ENCODE measurements at places on chromosomes 4 and X. TPM values are rescaled to one million over a fixed set of nuclear protein-coding genes. Genes with fewer than 3 reads are reported as not detected.

DNA sequence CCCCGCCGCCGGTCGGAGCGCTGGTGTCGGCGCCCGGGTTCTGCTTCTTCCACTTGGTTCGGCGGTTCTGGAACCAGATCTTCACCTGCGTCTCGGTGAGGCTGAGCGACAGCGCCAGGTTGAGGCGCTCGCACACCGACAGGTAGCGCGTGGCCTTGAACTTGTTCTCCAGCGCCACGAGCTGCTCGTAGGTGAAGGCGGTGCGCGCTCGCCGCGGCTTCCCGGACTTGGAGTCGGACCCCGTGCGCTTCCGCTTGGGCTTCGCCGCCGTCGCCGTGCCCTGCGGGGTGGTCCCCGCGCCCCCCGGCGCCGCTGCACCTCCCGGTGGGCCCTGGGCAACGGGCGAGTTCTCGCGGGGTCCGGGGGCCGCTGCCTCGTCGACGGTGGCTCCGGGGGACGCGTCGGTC, 3.1 kb downstream of the NKX1-1 start:
- peak; percentile 25 for DNase-seq

DNA sequence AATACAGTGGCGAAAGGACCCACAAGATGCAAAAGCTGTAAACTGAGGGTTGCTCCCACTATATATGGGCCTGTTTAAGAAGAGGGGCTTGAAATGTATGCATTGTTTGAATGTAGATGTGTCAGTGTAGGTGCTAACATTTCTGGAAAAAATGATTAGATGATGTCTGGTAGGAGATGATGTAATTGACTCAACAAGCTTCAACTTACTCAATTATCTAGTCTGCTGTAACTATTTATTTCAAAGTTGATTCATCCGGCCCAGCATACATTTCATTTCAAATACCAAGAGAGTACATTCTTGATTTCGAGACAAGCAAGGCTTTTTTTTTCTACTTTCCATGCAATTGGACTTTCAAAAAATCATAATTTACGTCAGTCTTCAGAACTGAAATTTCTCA, 9.3 kb upstream of the ENAM start:
- no peak for DNase-seq

DNA sequence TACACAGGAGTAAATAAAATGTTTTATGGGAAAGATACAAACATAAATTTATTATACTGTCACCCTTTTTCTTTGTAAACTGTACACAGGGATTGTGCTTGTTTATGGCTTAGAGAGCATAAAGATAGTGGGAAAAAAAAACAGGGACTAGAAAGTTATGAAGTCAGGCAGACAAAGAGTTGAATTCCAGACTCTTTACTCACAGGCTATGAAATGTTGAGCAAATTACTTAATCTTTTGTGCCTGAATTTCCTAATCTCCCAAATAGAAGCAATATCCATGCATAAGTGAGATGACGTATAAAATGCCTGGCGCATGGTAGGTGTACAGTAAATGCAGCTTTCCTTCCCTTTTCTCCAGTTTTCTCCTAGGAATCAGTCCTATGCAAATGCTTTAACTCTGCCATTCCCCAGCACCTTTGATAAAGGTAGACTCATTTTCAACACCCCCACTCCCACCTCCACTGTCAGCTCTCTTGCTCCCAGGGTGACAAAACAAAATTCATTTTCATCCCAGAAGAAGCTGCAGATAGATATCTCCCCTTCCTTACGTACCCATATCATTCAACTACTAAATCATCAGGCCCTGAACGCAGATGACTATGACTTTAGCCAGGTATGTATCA, 44.5 kb upstream of the BTC start:
- DNase-seq, result no peak

DNA sequence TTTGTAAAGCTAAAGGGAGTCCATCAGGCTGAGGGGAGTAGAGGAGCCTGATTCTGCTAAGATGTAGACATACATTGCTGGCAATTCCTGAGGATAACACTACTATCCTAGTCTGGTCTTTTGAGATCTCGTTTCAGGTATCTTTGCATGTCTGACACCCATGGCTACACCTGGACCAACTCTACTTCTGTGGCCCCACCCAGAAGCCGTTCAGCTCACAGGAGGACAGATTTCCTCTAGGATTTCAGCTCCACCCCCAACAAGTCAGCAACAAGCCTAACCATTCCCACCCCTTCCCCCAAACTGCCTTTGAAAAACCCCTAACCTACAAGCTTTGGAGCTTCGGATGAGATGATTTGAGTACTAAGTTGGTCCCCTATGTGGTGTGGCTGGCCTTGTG, 848.2 kb downstream of the NLGN4X start:
- DNase-seq, result no peak

DNA sequence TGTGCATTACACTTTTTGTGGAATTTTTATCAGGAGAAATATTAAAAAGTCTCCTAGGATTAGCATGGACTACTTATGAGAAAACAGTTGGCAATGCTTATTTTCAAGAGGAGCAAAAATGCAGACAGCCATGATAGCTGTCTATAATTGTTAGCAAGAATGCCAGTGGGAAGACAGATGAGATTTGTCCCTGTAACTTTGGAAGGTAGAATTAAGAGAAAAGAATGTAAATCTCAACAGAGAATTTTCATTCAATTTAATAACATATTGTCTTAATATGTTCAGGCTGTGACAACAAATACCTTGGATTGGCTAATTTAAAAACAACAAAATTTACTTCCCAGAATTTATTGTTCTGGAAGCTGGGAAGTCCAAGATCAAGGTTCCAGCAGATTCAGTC, 349.2 kb downstream of the IQCM start:
- DNase-seq, result no peak

DNA sequence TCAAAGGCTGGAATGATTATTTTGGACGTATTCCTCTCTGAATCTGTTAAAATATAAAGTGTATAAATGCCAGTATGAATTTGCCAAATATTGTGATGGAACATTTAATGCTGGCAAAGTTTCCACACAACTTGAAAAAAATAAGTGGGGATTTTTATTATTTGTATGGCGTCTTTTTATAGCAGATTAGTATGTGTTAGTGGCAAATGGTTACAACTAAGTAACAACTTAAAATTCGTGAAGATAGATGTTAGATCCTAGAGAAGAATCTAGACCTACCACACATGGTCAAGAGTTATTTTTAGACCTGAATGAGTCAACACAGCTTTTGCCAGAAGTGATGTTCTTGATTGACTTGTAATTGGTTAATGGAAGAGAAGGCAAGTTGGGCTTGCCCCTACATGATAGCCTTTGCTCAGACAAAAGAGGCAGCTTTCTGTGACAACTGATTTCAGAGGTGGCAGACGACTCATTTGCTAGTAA, 4.8 kb downstream of the CPE start:
- no peak for DNase-seq

VCX gene
- total RNA-seq, result not detected

DMP1 gene
- total RNA-seq, result not detected

ETDA gene
- total RNA-seq, result not detected

ARMCX6 gene
- 11.8 TPM for total RNA-seq

Measured in right lobe of liver (tissue), 6 donors.